CD4-positive, alpha-beta T cell treated with Interleukin-15 for 1 hour (primary cell): ENCODE measurements at places on chromosomes 2 and 18.

DNA sequence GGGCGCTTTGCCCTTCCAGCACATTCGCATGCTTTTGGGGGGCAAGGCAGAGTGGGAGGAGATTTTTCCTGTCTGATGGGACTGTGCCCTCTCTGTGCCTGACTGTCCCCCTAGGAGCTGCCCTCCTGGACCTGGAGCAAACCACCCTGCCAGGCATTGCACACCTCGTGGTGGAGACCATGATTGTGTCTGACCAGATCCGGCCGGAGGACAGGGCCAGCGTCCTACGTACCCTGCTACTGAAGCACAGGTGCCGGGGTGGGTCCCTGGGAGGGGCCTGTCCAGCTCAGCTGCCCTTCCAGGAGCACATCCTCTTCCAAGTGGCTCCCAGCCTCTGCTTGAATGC, 5.3 kb downstream of the SLC4A3 start:
- DNase-seq = no peak

DNA sequence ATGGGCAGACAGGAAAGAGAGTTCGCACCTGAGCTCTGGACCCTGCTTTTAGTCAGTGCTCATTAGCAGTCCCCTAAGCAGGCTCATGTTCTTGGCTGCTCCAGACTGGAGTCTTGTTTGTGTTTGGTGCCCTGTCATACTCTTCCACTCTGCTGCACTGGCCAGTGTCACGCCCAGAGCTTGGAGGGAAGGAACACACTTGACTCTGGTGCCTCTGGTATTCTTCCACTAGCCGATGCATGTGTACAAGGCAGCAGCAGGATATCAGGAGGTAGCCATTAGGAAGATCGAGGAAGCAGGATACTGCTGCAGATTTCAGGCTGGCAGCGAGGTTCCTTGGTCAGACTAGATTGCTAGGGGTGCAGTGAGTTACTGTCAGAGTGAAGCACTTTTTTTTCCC, 81.4 kb upstream of the B3GNT2 start:
- no peak for DNase-seq

DNA sequence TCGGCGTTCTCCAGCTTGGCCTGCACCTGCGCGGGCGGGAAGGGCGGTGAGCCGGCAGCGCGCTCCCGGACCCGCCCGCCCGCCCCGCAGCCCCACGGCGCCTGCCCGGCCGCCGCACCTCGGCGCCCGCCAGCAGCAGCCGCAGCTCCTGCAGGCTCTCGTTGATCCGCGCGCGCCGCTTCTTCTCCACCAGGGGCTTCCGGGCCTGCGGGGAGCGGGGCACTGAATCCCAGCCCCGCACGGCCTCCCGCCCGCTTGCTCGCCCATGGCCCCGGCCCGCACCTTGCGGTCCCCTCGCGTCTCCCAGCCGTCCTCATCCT, 335 bp downstream of the HES6 start:
- DNase-seq = no peak

DNA sequence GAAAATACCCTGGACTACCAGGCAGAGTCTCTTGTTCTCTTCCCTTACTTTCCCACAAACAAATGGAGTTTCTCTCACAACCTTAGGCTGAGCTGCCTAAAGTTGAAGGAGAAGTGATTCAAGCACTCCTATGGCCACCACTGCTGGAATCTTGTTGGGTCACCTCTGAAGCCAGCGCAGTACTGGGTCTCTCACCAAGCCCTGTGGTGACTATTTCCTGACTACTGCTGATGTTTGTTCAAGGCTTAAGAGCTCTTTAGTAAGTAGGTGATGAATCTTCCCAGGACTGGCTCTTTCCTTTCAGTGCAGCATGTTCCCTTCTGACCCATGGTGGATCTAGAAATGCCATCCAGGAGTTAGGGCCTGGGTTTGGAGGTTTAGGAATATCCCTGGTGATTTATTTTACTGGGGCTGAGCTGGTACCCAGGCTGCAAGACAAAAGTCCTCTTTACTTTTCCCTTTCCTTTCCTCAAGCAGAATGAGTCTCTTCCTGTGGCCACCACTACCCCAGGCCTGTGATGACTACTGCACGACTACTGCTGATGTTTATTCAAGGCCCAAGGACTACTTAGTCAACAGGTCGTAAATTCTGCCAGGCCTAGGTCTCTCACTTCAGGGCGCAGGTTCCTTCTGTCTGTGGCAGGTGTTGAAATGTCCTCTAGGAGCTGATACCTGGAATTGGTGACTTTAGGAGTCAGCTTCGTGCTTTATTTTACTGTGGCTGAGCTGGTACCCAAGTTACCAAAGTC, 121.8 kb downstream of the SLC4A10 start:
- no peak for DNase-seq

GRCh38 chr2:234304950-234305349, 191.9 kb downstream of the ARL4C start:
- DNase-seq = no peak

DNA sequence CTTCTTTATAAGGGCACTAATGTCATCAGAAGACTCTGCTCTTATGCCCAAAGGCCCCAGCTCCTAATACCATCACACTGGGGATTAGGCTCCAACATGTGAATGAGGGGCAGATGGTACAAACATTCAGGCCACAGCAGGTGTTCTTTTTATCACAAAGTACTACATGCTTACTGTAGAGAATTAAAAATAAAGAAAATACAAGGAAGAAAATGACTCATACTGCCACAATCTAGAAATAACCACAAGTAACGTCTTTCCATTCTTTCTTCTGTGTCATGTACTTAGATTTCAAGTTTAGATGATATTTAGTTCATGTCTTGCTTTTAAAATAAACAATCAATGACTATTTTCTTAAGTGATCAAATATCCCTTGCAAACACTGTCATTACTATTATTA, 100.3 kb upstream of the NEDD4L start:
- no peak for DNase-seq

- DNase-seq = no peak
Measured at GRCh38 chr18:74825460-74825859, 227.8 kb downstream of the ZNF407 start.

DNA sequence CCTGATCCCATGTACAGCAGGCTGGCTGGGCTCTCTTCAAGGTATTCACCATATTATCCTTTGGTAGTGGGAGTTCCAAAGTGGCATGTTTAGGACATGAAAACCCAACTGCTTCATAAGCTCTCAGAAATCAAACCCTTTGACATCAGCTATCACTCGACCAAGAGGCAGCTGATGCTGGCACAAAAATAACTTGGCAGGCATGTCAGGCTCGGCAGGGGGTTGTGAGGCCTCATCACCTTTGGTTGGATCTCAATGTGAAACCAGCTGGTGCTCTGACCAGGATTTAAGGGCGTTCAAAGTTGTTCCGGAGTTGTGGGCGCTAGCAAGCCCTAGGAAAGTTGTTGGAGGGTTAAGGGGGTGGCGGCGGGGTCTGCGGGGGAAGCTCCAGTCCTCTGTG, 171.9 kb downstream of the FHOD3 start:
- DNase-seq = no peak

DNA sequence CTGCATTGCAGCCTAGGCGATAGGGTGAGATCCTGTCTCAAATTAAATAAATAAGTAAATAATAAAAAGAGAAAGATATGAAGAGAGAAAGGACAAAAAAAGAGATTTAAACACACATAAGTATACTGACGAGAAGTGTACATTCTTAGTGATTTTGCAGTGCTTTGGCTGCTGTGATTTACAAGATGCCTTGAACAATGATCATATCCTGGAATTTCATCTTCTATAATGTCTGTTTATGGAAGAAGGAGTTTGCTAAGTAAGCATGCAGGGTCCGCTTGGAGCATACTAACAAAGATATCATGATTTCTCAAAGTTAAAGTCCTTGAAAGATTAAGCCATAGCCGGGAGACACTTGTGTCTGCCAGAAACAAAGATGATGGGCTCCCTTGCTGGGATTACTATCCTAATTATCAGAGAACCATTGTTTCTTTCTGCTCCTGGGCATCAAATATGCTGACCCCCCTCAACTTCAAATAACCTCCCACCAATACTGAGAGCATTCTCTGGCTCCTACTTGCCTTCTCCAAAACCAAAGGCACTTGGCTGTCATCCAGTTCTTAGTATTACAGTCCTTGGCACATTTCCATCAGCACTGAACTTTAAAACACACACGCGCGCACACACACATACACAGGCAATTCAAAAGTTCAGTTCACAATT, 47.5 kb upstream of the STAM2 start:
- DNase-seq = no peak

- no peak for DNase-seq
Measured at GRCh38 chr18:79494936-79495335, 99.2 kb downstream of the NFATC1 start.

GRCh38 chr2:215537611-215538010, 101.7 kb upstream of the FN1 start:
- no peak for DNase-seq

DNA sequence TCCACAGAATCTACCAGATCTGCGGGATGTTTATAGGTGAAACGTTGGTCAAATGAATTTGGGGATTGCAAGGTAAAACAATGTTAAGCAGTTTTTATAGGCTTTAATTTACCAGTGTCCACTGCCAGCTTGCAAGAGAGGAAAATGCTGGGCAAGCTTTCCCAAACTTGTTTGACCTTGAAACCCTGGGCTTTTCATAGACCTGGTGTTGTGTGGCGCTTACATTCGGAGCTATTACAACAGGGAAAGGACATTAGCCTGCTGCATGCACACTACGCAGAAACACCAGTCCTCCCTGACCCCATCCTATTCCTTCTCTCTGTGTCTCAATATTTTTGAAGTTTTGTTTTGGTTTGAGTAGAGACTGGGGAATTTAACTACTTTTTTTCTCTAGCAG, 59.6 kb upstream of the AGPS start:
- DNase-seq = no peak

GRCh38 chr2:142029974-142030373, 100.8 kb downstream of the LRP1B start:
- DNase-seq = no peak

GRCh38 chr2:108573061-108573460, 38.8 kb downstream of the LIMS1 start:
- DNase-seq = no peak

- no peak for DNase-seq
Measured at GRCh38 chr18:54843314-54843713, 15.0 kb downstream of the RAB27B start.

- no peak for DNase-seq
Measured at GRCh38 chr2:15695582-15696330, 104.1 kb downstream of the DDX1 start.

- no peak for DNase-seq
Measured at GRCh38 chr2:14348247-14348646, 284.3 kb upstream of the LRATD1 start.

- no peak for DNase-seq
Measured at GRCh38 chr2:127735044-127735443, 33.7 kb downstream of the SFT2D3 start.

DNA sequence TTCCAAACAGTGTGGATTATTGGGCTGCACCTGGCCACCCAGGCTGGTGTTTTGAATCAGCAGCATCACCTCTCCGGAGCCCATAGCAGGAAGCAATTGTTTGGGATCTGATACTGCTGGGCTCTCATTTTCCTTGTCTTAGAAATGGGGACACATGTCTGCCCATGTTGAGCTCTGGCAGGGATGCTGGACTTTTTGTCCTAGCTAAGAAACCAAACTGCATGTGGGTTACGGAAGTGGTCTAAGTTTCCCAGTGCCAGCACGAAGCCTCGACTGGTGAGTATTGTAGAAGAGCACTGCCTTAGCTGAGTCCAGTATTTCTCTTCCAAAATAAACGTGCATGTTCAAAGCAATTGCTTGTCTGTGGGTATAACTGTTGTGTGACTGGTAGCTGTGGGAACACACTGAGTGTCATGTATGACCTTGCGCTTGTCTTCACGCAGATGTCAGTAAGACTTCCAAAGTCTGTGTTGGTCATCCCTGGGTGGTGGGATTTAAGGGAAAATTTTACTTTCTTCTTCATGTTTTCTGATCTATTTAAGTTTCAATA, 43.6 kb downstream of the SH3RF3 start:
- no peak for DNase-seq

- DNase-seq = peak; percentile 33
Measured at GRCh38 chr2:126664234-126664633, 8.3 kb downstream of the GYPC start.

GRCh38 chr2:144703852-144704708, 184.2 kb upstream of the ZEB2 start:
- DNase-seq = peak; percentile 86

DNA sequence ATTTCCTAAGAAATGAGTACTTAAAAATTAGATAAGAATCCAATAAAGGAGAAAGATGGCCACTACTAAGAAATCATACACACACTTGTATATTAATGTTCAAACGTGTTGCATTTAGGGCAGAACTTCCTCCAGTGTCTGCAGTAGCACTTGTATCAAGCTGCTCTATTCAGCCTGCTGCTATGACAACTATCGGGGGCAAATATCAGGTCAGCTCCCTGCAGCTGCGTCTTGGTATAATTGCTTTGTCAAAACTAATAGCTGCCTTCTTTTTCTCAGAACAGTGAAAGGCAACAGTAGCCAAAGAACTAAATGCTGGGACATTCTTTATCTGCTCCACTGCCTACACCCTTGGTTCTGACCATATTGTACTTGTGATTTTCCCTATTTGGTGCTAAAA, 300.7 kb downstream of the NOL4 start:
- no peak for DNase-seq

GRCh38 chr2:128682266-128682665, 363.6 kb upstream of the HS6ST1 start:
- no peak for DNase-seq

- no peak for DNase-seq
Measured at GRCh38 chr2:177165061-177165583, 47.5 kb upstream of the HNRNPA3 start.

DNA sequence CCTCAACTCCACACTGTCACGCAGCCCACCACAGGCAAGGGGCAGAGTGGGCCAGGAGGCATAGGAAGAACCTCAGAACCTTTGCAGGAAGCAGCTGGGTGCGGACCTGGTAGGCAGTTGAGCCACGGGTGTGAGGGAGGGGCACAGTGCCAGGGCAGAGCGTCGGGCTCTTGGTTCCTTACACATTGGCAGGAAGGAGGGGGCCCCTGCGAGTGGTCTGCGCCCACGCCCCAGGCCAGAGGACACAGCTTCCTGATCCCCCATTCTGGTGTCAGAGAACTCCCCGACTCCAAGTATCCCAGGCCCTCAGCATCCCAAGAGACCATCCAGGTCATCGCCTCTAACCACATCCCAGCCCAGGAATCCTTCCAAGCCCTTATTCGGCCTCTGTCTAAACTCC, 61.5 kb downstream of the TNS1 start:
- no peak for DNase-seq

GRCh38 chr18:48962994-48963561, 12.3 kb upstream of the SMAD7 start:
- DNase-seq = no peak

- no peak for DNase-seq
Measured at GRCh38 chr2:39570130-39570555, 95.6 kb upstream of the TMEM178A start.
